ENCODE measurements at places on chromosomes 13 and 19. TPM values are rescaled to one million over a fixed set of nuclear protein-coding genes. Genes with fewer than 3 reads are reported as not detected.

DNA sequence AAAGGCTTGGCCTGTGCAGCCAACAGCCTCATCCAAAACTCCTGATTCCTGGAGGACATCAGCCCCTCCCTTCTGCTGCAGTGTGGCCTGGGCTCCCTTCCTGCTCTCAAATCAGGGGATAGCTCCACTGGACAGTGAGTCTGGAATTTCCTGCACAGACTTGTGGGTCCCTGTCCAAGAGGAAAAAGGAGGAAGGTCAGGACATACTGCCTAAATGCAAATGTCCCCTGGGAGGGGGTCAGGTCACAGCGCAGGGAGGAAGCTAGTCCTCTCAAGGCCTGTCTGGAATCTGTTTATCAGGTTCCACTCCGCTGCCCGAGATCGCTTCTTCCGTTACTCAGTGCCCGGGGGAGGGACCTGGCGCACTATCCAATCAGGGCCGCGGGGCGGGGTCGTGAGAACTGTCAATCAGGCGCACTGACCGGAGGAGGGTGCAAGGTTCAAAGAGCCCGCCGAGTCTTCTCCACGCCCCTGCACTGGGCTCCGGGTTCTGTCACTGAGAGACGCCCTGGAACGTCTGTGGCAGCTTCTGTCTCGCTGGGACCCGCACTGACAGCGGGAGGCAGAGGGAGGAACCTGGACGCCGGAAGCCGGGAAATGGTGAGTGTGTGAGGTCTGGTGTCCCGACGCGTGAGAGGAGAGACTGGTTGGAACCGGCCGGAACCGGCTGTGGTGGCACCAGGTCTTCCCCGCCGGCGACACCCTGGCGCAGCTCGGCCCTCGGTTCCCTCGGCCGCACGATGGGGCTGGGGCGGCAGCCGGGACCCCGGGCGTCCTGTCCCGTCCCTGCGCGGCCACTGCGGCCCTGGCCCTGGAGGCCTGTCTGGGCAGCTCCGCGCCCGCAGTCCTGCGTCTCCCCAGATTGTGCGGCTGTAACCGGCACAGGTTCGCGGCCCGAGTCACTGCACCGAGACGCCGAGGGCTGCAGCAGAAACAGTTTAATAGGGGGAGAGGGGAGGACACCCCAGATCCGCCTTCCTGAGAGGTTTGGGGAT lies at the start of gene ZNF441:
Gene ZNF441, plus strand, starts transcription at position 404 of the 995 bp plus-strand sequence. Its CDS starts 194 bp downstream, at position 598.
- H3K36me3 ChIP-seq: peaks cover 13% of the 10 kb centered on the region
- peak within 1 kb of the TSS; percentile 99 for H3K27ac ChIP-seq
- DNase-seq: peak; percentile 98
- peak within 1 kb of the TSS; percentile 99 for H3K4me3 ChIP-seq

GRCh38 chr19:38551450-38551813 lies 66.3 kb downstream of the MAP4K1 start:
- no peaks in the 10 kb centered on the region for H3K36me3 ChIP-seq
- H3K4me3 ChIP-seq: no peak overlapping the region
- peaks cover 8% of the 10 kb centered on the region for H3K27me3 ChIP-seq
- DNase-seq: no peak
- no peaks in the 10 kb centered on the region for H3K4me1 ChIP-seq

- peaks cover 7% of the 10 kb centered on the region for H3K36me3 ChIP-seq
- H3K27me3 ChIP-seq: peaks cover 3% of the 10 kb centered on the region
- H3K27ac ChIP-seq: peak within 1 kb of the TSS; percentile 99
- peak; percentile 76 for DNase-seq
- H3K4me3 ChIP-seq: peak within 1 kb of the TSS; percentile 97
- H3K4me1 ChIP-seq: peaks cover 28% of the 10 kb centered on the region
Observed at GRCh38 chr13:78658630-78659449, at the start of gene OBI1. Gene OBI1, minus strand, starts transcription at chr13:78659155. Its CDS starts 35 bp downstream, at chr13:78659120.

Gene SMIM24
- not detected for total RNA-seq

GRCh38 chr19:19010551-19010950 lies 22.8 kb downstream of the SUGP2 start:
- H3K27ac ChIP-seq: no peak overlapping the region
- no peak for DNase-seq
- no peaks in the 10 kb centered on the region for H3K4me1 ChIP-seq
- H3K36me3 ChIP-seq: no peaks in the 10 kb centered on the region

GRCh38 chr13:78816592-78816991 lies 157.6 kb upstream of the OBI1 start:
- no peak for DNase-seq
- H3K27me3 ChIP-seq: no peaks in the 10 kb centered on the region
- no peak overlapping the region for H3K4me3 ChIP-seq
- no peaks in the 10 kb centered on the region for H3K4me1 ChIP-seq
- no peaks in the 10 kb centered on the region for H3K36me3 ChIP-seq

- no peaks in the 10 kb centered on the region for H3K4me1 ChIP-seq
- H3K27ac ChIP-seq: no peak overlapping the region
- no peak overlapping the region for H3K4me3 ChIP-seq
- H3K27me3 ChIP-seq: no peaks in the 10 kb centered on the region
- peak; percentile 89 for DNase-seq
Observed at GRCh38 chr19:4851551-4852290, 15.7 kb downstream of the PLIN3 start.

DNA sequence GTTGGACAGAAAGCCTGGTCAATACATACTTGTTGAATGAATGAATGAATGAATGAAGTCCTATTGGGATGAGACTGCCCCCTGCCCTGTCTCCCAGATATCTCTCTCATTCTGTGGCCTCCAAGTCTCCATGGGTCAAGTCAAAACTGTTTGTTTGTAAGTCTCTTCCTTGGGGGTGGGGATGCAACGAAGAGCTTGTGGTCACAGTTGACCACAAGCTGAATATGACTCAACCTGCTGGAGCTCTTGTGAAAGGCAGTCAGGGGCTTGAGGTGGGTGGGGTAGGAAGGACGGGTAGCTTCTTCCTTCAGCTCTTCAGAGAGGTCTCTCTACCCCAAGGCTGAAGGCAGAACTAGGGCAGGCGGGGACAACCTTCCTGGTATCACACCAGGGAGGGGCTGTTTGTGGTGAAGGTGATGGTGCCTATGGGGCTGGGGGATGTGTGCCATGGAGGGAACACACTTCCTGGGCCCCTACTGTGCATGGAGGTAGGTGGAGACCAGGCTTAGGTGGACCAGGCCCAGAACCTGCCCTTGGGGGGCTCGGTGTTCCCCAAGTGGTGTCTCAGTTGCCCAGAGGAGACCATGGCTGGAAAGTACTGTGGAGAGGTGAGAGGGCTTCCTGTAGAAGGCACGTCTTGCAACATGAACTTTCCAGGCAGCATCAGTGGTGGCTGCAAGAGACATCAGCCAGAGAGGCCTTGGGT lies 8.0 kb downstream of the MYO1F start:
- no peak overlapping the region for H3K4me3 ChIP-seq
- H3K27me3 ChIP-seq: peaks cover 6% of the 10 kb centered on the region

Gene ZNF491
- 9.8 TPM for total RNA-seq

DNA sequence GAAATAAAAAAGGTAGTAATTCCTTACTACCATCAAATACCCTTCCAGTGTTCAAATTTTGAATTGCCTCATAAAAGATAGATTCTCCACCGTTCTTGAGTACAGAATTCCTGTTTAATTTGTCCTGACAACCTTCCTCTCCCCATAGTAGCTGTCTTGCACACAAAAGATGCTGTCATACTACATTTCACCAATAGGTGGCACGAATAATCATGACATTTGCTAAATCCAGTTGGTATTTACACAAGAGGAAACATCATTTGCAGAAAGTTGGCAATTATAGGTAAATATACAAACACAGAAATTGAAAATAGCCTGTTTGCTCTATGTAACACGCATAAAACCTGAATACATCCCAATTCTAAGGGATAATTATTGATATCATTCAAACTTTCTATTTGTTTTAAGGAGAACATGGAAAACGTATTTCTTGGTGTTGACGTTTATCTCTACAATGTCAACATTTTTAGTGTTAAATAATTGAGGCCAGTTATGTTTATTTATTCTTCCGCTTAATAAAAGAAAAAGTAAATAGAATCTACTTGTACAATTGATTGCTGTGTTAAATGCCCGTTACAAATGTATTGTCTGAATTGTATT lies 58.3 kb upstream of the CLDN10 start:
- peak; percentile 51 for DNase-seq
- H3K36me3 ChIP-seq: no peaks in the 10 kb centered on the region
- no peak overlapping the region for H3K27ac ChIP-seq
- no peak overlapping the region for H3K4me3 ChIP-seq
- no peaks in the 10 kb centered on the region for H3K27me3 ChIP-seq
- no peaks in the 10 kb centered on the region for H3K4me1 ChIP-seq

All from neural crest cell (in vitro differentiated cells).